ENCODE measurements at places on chromosomes 3 and 15.

DNA sequence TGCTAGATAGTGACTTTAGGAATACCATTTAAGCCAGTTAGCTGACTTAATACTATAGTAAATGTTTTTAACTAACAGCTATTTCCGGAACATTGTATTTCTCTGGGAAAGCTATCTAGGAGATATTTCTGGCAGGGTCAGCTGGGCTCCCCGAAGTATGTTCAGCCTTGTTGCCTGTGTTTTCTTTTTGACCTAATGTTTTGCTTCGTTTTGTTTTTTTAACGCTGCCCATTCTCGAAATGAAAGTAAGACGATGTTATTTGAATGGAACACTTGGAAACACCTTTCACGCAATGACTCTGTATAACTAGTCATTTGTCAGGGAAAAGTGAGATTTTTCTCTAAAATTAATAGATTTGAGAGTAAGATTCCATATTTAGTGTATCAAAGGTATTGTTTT is 702.9 kb upstream of the NAALADL2 start:
- no peak for DNase-seq

DNA sequence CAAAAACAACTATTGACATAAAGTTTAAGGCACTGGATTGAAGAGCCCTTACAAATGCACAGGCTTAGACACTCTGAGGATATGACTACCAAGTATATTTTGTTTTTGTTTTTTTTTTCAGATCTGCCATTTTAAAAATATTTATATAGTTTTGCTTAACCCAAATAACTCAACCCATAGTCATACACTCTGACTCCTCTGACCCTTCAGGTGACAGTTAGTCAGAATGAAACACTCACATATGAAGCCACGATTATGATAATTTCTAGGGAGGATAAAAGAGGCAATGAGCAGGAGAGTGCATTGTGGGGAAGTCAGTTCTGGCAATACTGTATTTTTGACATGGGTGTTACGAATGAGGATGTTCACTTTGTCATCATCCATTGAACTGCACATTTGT is 774.7 kb downstream of the MECOM start:
- DNase-seq, result no peak

DNA sequence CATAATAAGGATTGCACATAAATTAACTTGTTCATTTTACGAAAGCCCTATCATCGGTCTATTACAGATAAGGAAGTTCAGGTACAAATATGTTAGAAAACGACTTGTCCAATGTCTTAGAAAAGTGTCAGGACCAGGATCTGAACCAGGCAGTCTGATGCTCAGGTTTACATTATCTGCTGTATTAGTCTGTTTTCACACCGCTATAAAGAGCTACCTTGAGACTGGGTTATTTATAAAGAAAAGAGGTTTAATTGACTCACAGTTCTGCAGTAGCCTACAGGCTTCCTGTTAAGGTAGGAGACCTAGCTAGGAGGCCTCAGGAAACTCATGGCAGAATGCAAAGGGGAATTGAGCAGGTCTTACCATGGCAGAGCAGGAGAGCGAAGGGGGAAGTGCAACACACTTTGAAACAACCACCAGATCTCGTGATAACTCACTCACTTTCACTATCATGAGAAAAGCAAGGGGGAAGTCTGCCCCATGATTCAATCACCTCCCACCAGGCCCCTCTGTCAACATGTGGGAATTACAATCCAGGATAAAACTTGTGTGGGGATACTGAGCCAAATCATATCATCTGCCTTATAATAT is 45.8 kb upstream of the GOLIM4 start:
- DNase-seq, result no peak

DNA sequence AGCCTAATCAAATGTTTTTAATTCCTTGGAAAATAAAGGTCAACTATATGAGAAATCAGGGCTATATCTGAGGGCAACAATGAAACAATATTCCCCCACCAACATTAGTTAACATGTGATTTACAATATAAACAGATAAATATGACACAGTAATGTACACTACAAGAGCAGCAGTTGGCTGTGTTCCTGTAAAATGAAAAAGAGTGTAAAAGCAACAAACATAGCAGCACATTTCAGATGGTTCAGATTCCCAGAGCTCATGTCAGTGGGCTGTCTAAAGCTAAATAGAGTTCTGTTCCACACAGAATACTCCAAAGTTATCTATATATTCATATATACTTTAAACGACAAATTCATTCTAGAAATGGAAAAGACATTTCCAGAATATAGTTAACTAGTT is 42.6 kb downstream of the ANKRD28 start:
- no peak for DNase-seq

DNA sequence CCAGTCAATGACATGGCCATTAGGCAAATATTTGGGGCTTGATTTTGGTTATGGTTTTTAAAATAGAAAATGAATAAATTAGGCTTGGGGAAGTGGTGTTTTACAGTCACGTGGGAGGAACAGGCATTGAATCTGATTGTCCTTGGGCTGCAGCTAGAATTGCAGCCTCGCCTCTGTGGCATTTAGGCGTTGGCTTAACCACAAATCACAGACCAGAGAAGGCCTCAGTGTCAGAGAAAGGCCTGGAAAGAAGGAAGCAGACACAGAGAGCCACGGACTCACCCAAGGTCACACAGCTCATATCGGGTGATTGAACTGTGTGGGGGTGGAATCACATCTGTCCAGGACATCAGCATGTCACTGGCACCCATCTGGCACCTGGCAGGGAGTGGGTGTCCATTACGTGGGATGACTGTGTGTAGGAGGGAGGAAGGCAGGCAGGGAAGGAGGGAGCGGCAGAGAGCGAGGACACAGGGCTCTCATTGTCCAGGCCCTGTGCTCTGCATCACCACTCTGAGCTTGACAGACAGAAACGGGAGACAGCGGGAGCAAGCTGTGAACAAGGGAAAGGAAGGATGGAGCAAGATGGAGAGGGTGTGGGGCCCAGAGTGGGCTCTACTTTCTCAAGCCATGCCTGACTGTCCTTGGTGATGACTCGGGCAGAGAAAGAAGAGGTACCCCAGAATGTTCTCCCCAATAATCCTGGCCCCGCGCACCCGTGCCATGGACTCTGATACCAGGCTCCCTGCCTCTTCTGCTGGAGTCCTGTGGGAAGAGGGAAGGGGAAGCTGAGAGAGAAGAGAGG is 186.4 kb downstream of the FAM43A start:
- DNase-seq, result no peak

DNA sequence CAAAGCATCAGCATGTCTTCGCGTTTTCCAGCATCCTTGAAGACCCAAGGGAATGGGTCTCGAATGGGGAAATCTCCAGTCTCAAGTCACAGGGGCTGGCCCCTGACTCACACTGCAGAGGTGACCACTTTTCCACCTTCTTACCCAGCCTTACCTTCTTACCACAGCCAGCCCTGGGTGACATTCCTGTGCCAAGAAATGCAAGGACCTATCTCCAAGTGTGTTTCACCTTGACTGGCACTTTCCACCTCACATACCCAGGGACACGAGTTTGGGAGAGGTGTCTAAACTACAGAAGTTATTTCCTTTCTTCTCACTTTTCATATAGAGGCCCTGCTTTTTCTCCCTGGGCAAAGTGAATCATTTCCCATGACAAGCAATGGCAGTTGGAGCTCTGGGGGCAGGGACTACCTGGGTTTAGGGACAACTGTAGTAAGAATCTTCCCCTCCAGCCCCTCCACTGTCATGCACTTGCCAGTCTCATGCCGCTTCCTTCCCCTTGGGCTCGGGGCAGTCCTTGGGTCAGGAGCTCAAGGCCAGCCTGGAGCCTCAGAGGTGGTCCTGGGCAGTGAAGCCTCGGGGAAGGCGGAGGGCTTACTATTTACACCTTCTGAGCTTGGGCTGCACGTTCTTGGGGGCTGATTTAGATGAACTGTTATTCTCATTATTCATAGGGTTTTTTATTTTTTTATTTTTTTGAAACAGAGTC is 16.8 kb downstream of the PAQR5 start:
- DNase-seq, result no peak

GRCh38 chr3:192239956-192240355 is 487.4 kb downstream of the FGF12 start:
- no peak for DNase-seq

DNA sequence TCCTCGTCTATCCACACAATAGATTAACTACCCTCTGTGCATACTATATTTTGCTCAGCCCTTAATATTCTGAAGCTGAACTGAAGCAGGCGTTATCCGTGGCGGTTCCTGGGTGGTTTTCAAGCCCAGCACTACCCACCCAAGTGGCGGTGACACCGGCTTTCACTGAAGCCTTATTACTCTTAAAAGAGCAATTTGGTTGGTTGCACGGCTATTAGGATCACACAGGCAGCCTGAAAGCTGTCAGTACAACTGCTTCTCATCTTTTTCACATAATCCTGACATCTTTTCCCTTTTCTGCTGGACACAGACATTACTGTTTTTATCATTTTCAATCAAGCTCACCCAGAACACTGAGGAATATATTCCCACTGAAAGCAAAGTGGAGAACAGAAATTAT is 525.3 kb upstream of the ZNF717 start:
- DNase-seq, result no peak

GRCh38 chr3:46565607-46566039 is 479 bp downstream of the LRRC2 start:
- no peak for DNase-seq

- DNase-seq, result no peak
These were observed 50.2 kb downstream of the CHDH start for GRCh38 chr3:53795789-53796560.

- no peak for DNase-seq
These were observed 224.0 kb upstream of the RGMA start for GRCh38 chr15:93312891-93313486.

DNA sequence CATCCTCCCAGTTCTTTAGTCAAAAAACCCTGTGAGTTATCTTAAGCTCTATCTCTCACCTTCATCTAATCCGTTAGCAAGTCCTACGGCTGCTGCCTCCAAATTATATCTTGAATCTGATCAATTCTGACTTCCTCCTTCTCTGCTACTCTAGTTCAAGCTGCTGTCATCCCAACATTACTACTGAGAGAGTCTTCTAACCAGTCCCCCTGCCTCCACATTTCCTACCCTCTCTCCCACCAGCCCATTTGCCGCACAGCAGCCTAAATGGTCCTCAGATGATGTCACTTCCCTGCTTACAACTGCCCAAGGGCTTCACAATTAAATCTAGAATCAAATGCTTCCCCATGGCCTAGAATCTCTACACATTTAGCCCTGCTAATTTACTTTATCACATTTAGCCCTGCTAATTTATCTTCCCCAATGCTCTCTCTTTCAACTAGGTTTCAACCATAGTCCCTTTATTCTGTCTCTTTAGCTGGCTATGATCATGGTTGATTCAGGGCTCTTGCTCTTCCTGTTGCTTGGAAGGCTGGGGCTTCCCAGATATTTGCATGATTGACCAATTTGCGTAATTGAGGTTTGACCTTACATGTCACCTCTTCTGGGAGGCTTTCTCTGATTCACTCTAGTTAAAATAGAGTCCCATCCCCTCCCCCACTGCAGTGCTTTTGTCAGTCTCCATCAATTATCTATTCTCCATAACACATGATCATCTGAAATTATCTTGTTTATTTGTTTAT is 11.0 kb upstream of the ARL14 start:
- no peak for DNase-seq

DNA sequence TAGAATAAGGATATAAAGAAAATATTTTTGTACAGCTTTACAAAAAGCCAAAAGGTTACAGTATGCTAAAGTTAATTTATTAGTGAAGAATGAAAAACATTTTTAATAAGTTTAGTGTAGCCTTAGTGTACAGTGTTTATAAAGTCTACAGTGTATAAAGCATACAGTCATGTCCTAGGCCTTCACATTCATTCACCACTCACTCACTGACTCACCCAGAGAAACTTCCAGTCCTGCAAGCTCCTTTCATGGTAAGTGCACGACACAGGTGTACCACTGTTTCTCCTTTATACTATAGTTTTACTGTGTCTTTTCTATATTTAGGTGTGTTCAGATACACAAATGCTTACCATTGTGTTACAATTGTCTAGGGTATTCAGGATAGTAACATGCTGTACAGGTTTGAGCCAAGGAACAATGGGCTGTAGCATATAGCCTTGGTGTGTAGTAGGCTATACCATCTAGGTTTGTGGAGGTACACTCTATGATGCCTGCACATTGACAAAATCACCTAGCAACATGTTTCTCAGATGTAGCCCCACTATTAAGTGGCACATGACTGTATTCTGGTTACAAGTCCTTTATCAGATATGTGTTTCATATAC is 197.1 kb upstream of the KBTBD8 start:
- DNase-seq, result no peak

Measured in GM12891 (cell line).